ENCODE measurements at places on chromosomes 2 and 18.
A peak's percentile ranks its signal among the peaks of the same experiment; 100 is the strongest.

DNA sequence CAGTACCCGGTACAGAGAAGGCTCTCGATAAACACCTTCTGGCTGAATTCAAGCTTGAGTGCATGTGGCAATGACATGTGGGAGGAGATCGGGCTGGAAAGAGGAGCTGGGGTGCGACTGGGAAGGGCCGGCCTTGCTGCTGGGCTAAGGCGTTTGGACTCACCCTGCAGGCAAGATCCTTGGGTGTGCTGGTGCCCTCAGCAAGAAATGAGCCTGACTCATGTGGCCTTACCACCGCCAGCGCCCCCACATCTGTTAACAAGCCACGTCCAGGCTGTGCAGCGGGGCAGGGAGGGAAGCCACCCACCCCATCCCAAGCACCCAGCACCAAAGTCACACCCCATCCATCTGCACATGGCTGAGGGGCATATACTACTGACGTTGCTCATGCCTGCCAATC, 1.3 kb downstream of the HS1BP3 start:
- no peak for DNase-seq

- DNase-seq: no peak
Observed at GRCh38 chr2:207704671-207705070, 6.8 kb upstream of the CCNYL1 start.

GRCh38 chr18:48300463-48300961, 108.7 kb downstream of the ZBTB7C start:
- peak; percentile 84 for DNase-seq

DNA sequence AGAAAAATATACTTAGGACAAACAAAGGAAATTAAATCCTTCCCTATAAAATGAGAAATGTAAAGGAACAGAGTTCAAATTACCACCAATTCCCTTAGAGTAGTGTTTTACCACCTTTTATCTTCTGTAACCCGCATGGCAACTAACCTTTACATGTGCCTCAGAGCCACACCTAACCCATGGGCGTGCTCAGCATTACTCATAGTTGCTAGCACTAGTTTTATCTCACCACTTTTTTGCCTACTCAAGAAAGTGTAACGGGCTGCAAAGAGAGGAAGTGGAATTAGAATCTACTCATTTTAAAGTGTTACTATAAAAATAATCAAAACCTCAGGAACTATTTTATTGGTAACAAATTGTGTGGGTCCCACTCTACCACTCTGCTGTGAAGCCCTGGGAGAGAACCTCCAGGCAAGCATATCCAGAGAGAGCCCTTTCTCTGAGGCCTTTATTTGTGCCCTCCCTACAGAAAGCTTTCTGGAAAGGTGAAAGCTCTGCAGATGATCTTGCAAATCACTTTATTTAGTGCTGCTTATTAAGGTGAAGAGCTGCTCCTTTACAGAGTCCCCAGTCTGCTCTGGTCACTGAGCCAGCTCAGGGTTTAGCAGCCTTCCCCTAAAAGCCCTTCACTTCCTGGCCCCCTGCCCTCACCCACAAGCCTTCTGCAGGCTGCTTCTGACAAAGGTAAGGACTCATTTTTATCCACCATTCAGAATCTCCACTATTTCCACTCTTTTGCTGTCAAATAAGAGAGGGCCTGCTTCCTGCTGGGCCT, 98.8 kb downstream of the TRABD2A start:
- no peak for DNase-seq

DNA sequence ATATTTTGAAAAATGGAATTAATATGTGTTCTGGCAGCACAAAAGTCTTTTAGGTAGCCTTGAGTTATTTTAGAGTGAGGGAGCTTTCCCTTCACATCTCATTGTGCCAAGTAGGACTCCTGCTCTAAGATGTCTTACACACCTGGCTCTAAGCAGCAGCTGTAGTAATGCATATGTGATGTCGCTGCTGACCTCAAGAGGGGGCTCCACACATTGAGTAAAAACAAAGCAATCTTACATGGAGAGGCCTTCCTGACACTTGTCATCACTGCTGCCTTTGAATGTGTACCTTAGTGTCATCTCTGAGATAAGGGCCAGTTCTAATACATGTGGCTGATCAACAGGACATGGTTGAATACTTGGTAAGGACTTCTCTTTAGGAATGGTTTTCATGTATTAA, 75.8 kb downstream of the ACTR3 start:
- DNase-seq: peak; percentile 18

DNA sequence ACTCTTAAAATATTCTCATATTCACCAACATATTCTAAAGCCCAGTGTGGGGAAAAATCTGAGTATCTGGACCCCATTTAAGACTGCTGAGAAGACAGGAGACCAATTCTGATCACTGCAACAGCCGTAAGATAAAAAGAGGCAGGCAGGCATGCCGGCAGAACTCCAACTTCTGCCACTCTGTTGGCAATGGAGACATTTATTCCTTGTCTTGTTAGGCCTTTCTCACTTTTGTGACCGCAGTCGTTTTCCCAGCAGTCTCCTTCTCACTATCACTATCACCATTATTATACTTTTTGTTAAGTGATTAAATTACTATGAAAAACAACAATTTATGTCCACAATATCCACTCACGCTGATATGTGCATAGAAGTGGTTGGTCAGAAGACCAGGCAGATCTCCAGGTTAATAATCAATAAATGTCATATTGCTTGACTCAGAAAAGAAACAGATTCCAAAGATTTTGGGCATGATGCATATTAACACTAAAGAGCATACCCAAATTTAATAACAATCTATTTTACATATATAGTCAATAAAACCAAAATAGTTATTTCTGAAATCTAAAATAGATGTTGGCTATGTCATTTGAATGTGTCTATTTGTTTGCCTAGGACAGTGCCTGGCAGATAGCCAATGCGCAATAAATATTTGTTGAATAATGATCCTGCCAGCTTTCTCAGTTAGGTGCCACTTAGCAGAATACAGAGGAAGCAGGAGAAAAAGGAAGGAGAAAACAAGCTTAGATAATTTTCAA, 38.2 kb downstream of the SESTD1 start:
- no peak for DNase-seq

DNA sequence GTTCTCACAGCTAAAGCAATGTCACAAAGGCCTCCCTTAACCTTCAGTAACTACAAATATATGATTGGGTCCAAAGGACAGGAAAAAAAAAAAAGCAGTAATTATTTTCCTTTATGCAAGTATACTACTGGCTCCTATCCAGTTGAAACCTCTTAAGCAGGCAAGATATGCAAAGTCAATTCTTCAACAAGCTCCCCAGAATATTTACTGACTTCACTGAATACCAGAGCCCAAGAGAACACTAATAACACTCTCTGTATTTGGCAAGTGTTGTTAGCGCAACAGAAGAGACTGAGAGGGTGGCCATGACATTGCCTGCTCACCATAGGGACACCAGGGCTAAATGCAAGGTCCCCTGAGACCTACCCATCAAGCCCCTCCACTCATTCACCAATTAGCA, 74.5 kb downstream of the AP1S3 start:
- DNase-seq: no peak

GRCh38 chr2:47218899-47219525, 63.9 kb upstream of the STPG4 start:
- DNase-seq: no peak

DNA sequence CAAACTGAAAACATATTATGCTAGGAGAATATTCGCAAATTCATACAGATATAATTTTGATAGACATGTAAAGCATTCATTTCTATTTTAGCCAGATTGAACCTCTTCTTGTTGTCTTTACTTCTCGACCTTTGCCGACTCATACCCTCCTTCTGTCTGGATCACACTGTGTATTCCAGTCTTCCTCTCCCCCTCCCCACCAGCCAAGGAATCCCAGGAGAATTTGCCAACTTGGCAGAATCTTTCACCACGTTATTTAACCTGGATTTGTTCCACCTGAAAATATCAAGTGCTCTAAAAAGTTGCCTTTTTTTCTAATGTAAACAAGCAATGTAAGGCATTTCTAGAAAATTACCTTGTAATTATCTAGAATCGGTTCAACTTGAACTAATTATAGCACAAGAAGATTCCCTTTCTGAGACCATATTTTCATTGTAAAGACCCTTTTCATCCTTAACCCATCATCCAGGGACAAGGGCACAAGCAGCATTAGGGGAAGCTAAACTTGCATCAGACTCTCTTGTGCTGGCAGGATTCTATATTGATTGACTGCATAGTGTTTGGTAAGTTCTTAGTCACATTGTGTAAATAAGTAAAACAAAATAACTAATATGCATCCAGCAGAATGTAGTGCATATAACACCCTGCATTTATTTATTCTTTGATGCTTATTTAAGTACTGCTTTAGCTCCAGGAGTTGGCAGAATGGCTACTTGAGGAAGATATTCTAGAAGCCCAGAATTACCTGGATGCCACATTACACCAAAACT, 1328.7 kb upstream of the NXPH2 start:
- DNase-seq: no peak

DNA sequence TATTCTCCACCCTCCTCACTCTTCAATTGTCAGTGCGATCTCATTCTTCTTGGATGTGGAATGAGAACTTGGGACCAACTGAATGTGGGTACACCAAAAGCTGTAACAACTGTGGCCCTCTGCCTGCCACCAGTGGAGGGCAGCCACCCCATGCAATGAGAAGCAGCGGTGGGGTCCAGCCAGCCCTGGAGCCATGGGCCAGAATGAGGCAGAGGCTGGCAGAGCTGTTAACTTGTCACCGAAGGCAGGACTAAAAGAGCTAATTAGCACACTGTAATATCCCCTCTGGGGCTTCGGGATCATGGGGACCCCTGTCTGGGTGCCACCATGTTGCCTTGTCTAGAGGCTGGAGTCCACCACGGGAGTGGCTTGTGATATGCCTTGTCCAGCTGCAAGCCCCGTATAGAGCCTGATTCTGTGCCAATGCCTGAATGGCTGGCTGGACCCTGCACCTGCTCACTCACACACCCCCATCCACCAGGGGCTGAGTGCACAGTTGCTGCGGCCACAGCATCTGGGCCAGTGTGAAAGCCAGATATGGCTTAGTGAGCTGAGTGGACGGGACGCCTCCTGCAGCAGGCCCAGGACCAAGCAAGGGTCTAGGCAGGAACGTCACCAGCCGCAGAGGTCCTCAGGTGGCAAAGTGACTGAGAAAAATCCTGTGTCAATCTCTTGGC, 680.5 kb downstream of the DSC3 start:
- DNase-seq: no peak

- no peak for DNase-seq
Observed at GRCh38 chr2:173934895-173935294, 30.3 kb downstream of the SP3 start.

DNA sequence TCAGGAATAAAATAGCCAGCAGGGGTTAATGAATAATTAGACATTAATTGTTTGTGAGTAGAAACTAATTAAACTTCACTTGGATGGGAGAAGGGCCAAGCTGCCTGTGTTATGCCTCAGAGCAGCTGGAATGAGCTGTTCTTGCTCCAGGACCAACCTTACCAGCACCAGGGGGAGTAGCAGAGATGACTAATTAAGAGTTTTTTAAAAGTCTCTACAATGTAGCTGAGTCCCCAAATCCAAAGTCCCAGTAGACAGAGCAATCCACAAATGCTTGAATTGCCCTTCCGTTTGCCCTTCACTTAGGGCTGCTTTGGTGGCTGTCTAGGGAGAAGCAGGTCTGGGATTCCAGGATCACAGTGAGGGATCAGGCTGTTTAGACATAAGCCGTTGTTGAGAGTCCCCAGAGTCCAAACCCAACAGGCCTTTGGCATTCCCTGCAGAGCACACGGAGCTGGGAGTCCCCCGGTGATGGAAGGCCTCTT, 59.4 kb downstream of the RHOB start:
- DNase-seq: no peak

DNA sequence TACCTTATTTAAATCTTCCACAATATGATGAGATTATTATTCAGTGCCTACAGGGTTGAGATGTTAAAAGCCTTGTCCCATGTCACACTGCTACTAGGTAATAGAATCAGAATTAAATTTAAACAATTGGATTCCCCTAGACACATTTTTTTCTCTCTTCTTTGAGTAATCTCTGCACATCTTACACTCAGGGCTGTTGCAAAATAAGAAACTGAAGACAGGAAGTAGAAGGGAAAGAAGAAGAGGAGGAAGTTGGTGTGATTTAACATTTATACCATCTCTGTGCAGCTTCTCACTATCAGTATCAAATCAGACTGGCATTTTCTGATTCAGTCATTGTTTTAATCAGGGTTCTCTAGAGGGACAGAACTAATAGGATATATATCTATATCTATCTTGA, 677.6 kb downstream of the IRS1 start:
- DNase-seq: peak; percentile 81

GRCh38 chr2:130300258-130300969, 42.3 kb upstream of the IMP4 start:
- DNase-seq: no peak

GRCh38 chr2:17867133-17867532, 11.3 kb upstream of the KCNS3 start:
- no peak for DNase-seq

GRCh38 chr2:27275211-27276150, at the start of gene DNAJC5G:
Gene DNAJC5G (plus strand): TSS chr2:27275433. CDS start chr2:27276729, 1,296 bp downstream.
- DNase-seq: no peak

DNA sequence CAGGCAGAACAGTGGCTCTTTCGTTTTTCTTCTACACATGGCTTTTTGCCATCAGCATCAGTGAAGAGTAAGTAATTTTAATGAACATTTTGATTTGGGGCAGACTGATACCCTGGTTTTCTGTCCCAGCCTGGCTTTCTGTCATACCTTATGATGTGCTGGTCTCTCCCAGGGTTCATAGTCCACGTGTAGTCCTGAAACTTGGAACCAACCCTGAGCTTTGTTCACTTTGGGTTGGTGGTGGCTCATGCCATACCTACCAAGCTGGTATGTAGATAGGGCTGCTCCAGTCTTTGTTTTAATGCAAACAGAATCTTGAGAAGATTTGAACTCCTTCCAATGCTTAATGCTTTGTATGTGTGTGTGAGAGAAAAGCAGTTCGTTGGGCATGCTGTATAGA, 4.9 kb downstream of the COPS7B start:
- no peak for DNase-seq

DNA sequence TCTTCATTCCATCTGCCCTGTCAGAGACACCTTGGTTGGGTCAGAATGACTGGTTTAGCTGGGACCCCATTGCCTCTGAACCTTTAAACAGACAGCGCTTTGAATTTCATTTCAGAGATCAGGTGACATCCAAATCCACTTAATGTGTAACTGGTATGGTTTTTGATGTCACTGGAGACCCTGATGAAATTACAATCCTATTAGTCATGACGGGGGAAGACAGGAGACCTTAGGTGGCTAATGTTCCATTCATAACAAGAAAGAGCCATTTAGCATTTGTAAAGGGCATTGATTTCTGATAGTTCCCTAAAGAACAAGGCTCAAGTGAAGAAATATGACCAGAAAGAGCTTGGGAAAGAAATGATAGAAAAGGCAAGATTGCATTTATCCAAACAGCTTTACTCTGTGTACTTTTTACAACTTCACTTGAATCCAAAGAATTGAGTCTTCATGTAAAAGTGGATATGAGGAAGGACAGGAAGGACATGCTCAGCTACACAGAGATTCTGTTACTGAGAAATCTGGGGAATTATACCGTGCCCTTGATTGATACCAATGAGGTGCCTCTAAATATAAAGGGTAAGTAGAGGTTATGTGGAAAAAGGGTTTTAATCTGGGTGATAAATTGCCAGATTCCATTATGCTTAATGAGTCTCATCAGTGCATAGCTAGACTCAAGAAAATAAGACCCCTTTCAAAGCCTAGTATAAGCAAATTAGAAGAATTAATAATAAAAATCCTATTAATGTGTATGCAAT, 198.2 kb downstream of the NCKAP5 start:
- DNase-seq: no peak
